ENCODE measurements at places on chromosomes 6 and 20.
A peak's percentile ranks its signal among the peaks of the same experiment; 100 is the strongest.

DNA sequence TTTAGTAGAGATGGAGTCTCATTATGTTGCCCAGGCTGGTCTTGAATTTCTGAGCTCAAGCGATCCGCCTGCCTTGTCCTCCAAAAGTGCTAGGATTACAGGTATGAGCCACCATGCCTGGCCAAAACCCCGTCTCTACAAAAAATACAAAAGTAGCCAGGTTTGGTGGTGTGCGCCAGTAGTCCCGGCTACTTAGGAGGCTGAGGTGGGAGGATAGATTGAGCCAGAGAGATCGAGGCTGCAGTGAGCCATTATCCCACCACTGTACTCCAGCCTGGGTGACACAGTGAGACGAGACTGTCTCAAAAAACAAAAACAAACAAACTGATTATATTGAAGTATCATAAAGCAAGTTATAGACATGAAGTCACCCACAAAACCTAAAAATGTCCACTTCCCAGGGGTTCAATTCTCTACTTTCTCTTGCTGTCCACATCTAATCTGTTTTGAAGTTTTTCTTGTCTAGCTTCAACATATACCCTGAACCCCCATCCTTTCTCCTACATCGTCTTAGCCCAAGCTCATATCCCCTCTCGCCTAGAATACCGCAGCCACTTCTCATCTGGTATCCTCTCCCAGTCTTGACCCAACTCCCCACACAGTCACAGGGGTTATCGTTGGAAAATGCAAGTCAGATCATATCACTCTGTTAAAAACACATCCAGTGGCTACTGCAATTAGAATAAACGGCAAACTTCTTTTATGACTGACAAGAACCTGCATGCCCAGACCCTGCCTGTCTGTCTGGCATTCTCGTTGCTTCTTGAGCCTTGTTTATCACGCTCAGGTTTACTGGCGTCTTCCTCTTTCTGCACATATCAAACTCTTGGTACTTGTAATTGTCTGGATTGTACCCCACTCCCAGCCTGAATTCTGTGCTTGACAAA is 20.1 kb upstream of the NCOA3 start:
- DNase-seq, result no peak

DNA sequence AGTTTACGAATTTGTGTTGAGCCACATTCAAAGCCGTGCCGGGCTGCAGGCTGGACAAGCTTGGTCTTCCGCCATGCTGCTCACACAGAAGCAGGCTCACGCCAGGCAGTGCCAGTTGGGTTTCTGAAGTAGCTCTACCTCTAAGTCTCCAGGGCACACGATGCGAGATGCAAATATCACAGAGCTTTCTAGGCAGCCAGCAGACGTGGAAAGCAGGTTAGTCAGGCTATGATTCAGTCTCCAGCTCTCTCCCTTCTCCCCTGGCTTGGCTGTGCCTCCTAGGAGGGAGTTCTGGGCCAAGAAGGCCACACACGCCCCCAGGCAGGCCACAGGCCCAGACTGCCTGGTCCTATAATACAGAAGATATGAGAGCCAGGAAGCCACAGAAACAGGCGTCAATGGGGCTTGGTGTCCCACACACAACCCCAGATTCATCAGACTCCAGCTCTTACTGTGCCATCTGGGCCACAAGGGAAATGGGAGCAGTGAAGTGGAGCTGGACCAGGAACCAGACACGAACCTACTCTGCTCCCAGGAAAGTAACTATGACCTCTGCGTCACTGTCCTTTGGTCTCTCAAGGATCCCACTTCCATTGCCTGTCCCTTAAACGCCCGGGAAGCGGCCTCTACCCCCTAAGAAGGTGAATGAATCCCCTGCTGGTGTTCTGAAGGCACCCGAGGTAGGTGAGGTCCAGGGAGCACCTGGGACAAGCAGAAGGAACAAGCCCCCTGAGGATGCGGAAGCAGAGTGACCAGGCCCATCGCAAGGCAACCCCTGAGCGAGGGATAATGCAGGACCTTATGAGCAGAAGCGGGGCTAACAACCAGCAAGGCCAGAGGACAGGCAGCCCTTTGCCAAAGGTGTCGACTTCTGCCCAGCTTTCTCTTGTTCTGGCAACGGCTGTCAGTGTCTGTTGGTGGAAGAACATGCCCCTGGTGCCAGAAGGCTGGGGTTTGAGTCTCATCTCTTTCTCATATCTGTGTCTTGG is 61.2 kb downstream of the GFOD1 start:
- peak; percentile 21 for DNase-seq

DNA sequence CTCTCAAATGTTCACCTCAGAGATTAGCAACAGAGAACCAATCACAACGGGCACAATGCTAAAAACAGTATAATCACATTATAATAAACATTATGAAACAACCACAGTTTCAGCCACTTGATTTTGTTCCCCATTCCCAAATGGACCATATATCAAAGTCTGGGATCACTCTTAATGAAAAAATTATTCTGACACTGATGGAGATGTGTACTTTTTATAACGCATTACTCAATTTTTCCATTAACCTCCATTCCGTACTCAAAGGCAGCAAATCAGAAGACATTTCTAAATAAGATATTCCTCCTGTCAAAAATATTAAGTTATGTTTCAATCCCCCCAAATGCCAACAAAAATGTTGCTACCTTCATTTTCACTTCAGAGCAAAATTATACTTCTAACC is 2.8 kb downstream of the CPNE1 start:
- no peak for DNase-seq

GRCh38 chr6:14964556-14965270 is 281.2 kb upstream of the JARID2 start:
- DNase-seq, result no peak

GRCh38 chr20:50729901-50730764 is 1.2 kb upstream of the PARD6B start:
- DNase-seq, result no peak

GRCh38 chr6:30800871-30801270 is 56.5 kb upstream of the IER3 start:
- DNase-seq, result no peak

GRCh38 chr6:169212436-169212835 is 41.2 kb downstream of the THBS2 start:
- no peak for DNase-seq

DNA sequence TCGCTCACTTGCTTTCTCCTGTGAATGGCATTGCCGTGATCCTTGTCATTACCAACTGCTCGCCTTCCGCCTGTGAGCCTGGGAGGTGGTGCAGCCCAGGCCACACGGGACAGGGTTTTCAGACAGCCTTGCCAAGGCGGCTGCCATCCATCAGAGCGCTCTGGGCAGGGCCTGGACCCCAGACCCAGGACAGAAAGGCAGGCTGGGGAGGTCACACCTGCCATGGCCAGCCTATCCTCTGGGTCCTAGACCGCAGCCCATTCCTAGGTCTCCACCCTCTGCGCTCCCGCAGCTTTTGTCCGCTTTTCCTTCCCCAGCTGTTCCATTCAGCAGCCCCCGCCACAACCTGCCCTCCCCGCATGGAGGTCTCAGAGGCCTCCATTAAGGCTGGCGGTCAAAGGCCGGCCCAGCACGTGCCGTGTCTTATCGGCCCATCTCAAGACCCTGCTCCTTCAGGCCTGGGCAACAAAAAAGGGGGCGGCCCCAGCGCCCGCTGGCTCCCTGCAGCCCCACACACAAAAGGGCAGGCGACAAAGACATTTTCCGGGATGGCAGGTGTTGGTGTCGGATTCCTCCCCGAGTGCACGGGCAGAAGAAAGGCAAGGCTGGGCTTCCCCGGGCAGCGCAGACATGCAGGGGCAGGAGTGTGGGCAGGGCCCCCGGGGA is 28.1 kb downstream of the INSM1 start:
- no peak for DNase-seq
